Activated CD8-positive, alpha-beta memory T cell treated with anti-CD3 and anti-CD28 coated beads for 4 hours (primary cell): ENCODE measurements at places on chromosomes 1 and 21.
A peak's percentile ranks its signal among the peaks of the same experiment; 100 is the strongest.

GRCh38 chr1:117671781-117672501, 66.1 kb downstream of the TENT5C start:
- no peak for DNase-seq

DNA sequence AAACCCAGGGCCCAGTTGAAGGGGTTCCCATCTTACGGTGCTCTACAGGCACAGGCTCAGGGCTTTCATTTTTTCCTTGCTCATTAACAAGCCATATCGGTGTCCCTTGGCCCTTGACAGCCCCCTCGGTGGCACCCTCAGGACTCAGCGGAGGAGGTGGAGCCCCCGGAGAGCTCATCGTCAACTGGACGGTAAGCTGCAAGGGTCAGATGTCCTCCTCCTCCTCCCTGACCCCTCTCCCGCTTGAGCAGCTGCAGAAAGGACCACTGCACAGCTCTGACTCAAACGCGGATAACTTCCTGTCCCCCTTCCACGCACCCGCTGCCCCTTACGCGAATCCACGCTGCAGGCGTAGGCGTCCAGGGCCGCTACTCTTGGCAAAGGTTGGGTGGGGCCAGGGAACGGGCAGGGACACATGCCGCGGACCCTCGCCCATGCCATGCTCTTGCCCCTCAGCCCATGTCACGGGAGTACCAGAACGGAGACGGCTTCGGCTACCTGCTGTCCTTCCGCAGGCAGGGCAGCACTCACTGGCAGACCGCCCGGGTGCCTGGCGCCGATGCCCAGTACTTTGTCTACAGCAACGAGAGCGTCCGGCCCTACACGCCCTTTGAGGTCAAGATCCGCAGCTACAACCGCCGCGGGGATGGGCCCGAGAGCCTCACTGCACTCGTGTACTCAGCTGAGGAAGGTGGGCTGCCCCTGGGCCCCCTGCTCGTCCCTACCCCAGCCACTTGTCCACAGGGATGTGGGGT, 14.7 kb downstream of the TMEM81 start:
- no peak for DNase-seq

- no peak for DNase-seq
Observed at GRCh38 chr1:51669816-51670215, 52.9 kb downstream of the OSBPL9 start.

DNA sequence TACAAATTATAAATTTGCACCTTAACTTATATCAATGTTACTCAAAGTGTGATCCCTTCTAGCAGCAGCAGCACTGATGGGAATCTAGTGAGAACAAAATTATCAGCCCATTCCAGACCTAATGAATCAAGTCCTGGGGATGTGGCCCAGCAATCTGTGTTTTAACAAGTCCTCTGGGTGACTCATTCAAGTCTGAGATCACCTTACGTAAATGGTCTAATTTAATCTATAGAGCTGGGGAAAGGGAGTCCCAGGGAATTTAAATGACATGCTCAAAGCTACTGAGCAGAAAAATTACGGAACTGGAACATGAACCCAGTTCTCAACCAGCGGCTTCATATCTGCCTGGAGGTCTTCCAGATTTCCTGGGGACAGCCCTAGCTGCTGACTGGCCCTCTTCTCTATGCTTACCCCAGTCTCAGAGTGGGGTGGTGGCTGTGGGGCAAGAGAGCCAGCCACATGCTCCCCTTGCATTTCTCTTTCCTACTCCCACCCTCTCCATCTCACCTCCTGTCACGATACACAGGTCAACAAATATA, 220.0 kb downstream of the TM2D1 start:
- no peak for DNase-seq

GRCh38 chr1:212683357-212683722, 16.3 kb downstream of the BATF3 start:
- DNase-seq: no peak

DNA sequence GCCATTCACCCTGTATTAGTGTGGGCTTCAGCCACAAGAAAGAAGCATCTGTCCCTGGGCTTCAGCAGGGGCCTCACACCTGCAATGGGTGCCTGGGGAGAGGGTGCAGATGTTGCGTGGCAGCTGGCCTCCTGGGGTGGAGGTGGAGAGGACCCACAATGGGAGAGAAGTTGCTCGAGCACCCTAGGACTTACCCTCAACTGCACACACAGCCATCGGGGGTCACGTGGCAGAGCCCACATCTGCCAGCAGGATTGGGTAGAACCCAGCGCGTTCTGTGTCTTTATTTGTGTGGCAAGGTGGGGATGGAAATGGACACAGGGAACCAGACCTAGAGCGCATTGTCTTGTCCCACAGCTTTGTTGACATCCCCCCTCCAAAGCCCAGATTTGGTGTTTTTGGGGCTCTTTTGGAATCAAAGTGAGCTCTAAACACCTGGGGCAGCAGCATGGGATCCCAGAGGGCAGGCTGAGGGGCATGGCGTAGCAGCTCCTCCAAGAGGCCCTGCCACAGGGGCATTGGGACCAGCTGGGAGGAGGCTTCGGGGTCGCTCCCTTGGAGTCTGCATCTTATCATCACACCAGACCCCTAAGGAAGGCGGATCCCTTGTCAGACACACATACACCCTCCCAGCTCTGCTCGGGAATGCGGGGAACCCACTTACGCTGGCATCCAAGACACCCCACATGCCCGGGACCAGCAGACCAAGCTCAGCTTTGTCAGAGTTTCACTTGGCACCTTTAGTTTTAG, 5.1 kb downstream of the ABCG1 start:
- DNase-seq: no peak

- no peak for DNase-seq
Observed at GRCh38 chr1:90836345-90836679, 119.2 kb upstream of the BARHL2 start.

DNA sequence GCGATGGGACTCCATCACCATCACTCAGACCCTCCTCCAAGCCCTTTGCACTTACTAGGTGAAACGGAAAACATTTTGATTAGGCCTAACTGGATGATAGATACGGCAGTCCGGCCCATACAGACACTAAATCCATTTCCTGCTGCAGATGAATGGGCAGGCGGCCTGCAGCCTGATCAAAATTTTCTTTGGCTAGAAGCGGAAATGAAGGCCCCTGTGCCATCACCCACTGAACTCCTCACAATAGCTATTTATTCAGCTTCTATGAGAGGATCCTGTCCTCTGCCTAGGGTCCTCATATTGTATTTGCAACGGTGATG, 200.5 kb downstream of the OMA1 start:
- no peak for DNase-seq

GRCh38 chr1:121471523-121471922, 286.7 kb downstream of the SRGAP2C start:
- DNase-seq: no peak

DNA sequence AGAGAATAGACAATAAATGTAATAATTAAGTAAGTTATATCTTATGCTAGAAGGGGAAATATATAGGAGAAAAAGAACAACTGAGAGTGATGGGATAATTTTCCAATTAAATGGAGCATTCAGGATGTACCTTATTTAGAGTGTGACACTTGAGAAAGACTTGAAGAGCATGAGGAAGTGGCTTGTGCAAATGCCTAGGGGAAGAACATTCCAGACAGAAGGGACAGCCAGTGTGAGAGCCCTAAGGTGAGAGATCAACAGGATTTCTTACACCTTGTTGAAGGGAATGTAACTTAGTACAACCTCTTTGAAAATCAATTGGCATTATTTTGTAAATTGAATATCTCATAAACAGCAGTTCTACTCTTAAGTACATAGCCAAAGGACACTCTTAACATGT, 28.8 kb upstream of the TSPAN2 start:
- no peak for DNase-seq

GRCh38 chr1:64867266-64867665, 99.1 kb downstream of the JAK1 start:
- no peak for DNase-seq

GRCh38 chr1:64686828-64687724, 57.8 kb upstream of the RAVER2 start:
- no peak for DNase-seq

GRCh38 chr21:34865400-34866241, 183.5 kb downstream of the RUNX1 start:
- DNase-seq: no peak

DNA sequence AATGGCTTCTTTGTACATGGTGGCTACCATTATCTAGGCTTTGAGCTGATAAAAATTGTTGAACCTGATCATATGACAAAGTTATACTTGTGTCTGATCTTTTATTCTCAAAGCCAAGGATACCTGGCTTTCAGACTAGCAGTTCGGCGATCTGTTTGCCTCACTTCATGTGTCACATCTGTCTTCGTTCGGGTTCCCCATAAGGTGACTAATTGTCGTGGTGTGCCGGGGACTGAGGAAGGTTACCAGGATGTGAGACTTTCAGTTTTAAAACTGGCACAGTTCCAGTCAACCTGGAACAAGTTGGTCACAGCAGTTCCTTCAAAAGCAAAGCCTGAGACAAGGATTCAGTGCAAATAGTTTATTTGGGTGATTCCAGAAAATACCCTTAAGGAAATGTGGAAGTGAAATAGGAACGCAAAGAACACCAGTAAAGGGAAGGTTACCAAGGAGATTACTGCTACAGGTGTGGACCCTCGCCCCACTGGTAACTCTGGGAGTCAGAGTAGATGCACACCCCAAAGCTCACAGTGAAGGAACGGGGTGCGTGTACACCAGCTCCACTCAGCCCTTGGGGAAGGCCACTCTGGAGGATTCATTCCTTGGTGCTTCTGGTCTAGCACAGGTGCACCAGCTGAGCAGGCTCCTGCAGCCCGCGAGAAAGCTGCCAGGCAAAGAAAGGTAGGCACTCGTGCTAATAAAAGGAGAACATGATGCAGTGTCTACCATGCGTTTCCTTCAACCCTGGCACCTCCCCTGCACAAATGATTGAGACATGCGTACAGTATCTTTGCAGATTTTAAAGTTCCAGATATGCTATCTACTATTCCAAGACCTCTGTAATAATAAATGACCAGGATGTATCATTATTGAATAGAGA, 69.0 kb downstream of the VWA5B1 start:
- no peak for DNase-seq

DNA sequence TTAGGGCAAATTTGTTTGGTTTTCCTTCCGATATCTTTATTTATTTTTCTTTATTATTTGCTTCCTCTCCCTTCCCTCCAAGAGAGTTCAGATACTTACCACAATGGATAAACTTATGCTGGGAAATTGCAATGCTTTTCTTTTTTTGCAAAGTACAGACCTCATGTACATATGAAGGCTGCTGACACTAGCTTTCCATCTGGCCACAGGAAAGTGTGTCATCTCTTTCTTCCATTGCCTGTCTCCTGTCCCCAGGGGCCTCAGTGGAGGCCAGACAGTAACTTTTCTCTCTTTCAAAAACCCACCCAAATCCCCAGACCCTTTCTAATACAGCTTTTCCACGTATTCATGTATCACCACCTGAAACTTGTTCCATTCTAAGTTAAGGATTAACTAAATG, 73.9 kb downstream of the ST6GALNAC3 start:
- DNase-seq: no peak

GRCh38 chr21:46559291-46559983, 45.4 kb downstream of the S100B start:
- peak; percentile 40 for DNase-seq
